ENCODE measurements at places on chromosomes 7 and 10. TPM values are rescaled to one million over a fixed set of nuclear protein-coding genes. Genes with fewer than 3 reads are reported as not detected.

- no peak overlapping the region for H3K4me3 ChIP-seq
- H3K36me3 ChIP-seq, result peaks cover 61% of the 10 kb centered on the region
- no peaks in the 10 kb centered on the region for H3K27me3 ChIP-seq
- no peak for DNase-seq
- no peak overlapping the region for H3K27ac ChIP-seq
- H3K4me1 ChIP-seq, result peaks cover 12% of the 10 kb centered on the region
These were observed 15.0 kb downstream of the FZD9 start for GRCh38 chr7:73448609-73449008.

DNA sequence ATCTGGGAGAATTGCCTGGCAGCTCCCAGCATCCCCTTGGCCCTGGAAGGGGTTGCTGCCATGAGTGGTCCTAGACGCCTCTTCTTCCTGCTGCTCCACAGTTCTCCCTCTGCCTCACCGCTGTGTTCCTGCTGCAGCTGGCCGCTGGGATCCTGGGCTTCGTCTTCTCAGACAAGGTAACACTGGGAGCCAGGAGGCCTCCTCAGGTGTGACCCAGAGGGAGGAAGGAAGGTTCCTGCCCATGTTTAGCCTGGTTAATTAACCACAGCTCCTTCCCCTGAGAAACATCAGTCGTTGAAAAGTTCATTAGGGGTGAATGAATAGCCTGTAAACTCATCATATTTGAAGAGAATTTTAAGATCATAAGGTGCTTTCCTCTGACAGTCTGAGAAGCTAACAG, 18.2 kb downstream of the TSPAN33 start:
- no peaks in the 10 kb centered on the region for H3K27me3 ChIP-seq
- H3K4me3 ChIP-seq, result no peak overlapping the region
- no peak for DNase-seq
- peaks cover 5% of the 10 kb centered on the region for H3K4me1 ChIP-seq
- no peak overlapping the region for H3K27ac ChIP-seq

- no peak for DNase-seq
- H3K4me1 ChIP-seq, result no peaks in the 10 kb centered on the region
- H3K4me3 ChIP-seq, result no peak overlapping the region
- no peak overlapping the region for H3K27ac ChIP-seq
- no peaks in the 10 kb centered on the region for H3K36me3 ChIP-seq
These were observed 14.4 kb downstream of the PON1 start for GRCh38 chr7:95309951-95310350.

GRCh38 chr7:104804696-104805095, 209.3 kb upstream of the KMT2E start:
- no peaks in the 10 kb centered on the region for H3K4me1 ChIP-seq
- no peak overlapping the region for H3K4me3 ChIP-seq
- DNase-seq, result no peak
- H3K27me3 ChIP-seq, result peaks cover 1% of the 10 kb centered on the region

- DNase-seq, result no peak
- no peaks in the 10 kb centered on the region for H3K36me3 ChIP-seq
- H3K27ac ChIP-seq, result no peak overlapping the region
- H3K27me3 ChIP-seq, result peaks cover 3% of the 10 kb centered on the region
- no peaks in the 10 kb centered on the region for H3K4me1 ChIP-seq
These were observed 265.1 kb upstream of the ZNF32 start for GRCh38 chr10:43913676-43914235.

DNA sequence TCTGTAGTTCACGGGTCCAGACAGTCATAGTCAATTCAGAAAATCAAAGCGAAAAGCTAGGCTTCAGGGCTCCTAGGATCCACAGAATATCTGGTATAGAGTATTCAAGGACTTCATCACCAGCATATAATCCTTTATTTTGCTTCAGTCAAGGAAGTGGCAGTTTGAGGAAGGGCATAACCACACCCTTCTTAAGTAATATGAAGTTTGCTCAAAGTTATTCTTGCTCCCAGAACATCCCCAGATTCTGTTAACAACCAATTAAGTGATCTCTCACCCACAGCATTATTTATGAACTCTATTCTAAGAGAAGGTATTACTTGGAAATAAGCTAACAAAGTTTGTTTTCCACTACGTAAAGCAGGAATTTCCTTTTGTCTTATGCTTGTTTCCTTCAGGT, 13.2 kb downstream of the CWF19L1 start:
- no peak overlapping the region for H3K4me3 ChIP-seq
- no peaks in the 10 kb centered on the region for H3K27me3 ChIP-seq
- H3K4me1 ChIP-seq, result peaks cover 10% of the 10 kb centered on the region
- no peak overlapping the region for H3K27ac ChIP-seq
- peaks cover 48% of the 10 kb centered on the region for H3K36me3 ChIP-seq

DNA sequence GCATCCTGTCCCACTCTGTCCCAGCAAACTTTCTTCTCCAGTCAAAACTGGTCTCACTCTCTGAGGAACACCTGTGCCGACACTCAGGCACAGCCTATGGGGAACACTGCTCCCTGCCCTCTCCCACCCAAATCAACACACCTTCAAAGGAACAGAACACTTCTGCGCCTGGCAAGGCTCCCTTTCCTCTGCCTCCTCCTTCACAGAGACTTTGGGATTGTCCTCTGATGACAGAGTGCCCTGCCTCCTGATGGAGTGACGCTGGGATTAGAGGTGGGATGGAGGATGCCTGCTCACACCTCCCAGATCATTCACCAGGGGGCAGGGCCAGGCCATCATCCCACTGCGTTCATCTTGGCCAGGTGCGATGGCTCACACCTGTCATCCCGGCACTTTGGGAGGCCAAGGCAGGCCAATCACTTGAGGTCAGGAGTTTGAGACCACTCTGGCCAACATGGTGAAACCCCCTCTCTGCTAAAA, 26.5 kb downstream of the KLF6 start:
- peaks cover 91% of the 10 kb centered on the region for H3K4me1 ChIP-seq
- H3K36me3 ChIP-seq, result peaks cover 21% of the 10 kb centered on the region
- DNase-seq, result no peak
- peak overlapping the region; percentile 51 for H3K4me3 ChIP-seq

GRCh38 chr7:101902680-101903514, 85.5 kb downstream of the CUX1 start:
- no peaks in the 10 kb centered on the region for H3K4me1 ChIP-seq
- no peak overlapping the region for H3K4me3 ChIP-seq
- no peaks in the 10 kb centered on the region for H3K27me3 ChIP-seq
- no peak for DNase-seq

DNA sequence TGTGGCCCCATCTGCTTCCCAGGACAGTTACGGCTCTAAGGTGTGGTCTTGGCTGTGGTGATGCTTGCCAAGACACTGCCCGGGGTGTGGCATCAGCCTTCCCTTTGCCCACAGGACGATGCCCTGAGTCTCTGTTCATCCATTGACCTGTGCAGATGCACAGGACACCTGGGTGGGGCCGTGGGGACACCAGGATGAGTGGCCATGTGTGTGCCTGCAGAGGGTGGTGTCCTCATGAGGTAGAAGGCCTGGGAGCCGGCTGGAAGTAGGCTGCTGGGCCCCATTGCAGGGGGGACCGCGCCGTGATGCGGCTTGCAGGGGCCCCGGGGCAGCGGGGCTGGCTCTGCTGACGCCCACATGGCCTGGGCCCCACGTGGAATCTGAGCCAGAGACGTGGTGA, 22.4 kb upstream of the PWWP2B start:
- no peak overlapping the region for H3K4me3 ChIP-seq
- DNase-seq, result no peak
- no peaks in the 10 kb centered on the region for H3K4me1 ChIP-seq
- H3K27ac ChIP-seq, result no peak overlapping the region

GRCh38 chr7:148978091-148978490, 50.2 kb downstream of the PDIA4 start:
- peaks cover 7% of the 10 kb centered on the region for H3K4me1 ChIP-seq
- H3K36me3 ChIP-seq, result peaks cover 2% of the 10 kb centered on the region
- no peak overlapping the region for H3K4me3 ChIP-seq
- DNase-seq, result no peak
- H3K27ac ChIP-seq, result no peak overlapping the region

DNA sequence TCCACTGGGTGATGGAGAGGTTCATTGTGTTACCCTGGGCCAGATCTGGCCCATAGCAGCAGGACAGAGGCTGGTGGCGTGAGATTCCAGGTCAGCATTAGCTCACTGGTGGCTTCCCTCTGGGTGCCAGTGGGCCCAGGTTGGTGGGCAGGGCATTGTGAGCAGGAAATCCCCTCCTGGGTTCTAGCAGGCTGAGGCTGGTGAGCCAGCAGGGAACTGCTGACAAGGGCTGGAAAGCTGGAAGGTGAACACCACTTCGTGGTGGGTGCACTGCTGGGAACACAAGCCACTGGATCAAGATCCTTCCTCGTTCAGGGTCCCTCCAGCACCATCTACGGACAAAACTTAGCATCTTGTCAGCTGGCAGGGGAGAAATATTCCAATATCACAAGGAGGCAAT, 259.2 kb upstream of the FZD1 start:
- H3K27ac ChIP-seq, result no peak overlapping the region
- H3K27me3 ChIP-seq, result no peaks in the 10 kb centered on the region
- H3K36me3 ChIP-seq, result no peaks in the 10 kb centered on the region
- no peak for DNase-seq

DNA sequence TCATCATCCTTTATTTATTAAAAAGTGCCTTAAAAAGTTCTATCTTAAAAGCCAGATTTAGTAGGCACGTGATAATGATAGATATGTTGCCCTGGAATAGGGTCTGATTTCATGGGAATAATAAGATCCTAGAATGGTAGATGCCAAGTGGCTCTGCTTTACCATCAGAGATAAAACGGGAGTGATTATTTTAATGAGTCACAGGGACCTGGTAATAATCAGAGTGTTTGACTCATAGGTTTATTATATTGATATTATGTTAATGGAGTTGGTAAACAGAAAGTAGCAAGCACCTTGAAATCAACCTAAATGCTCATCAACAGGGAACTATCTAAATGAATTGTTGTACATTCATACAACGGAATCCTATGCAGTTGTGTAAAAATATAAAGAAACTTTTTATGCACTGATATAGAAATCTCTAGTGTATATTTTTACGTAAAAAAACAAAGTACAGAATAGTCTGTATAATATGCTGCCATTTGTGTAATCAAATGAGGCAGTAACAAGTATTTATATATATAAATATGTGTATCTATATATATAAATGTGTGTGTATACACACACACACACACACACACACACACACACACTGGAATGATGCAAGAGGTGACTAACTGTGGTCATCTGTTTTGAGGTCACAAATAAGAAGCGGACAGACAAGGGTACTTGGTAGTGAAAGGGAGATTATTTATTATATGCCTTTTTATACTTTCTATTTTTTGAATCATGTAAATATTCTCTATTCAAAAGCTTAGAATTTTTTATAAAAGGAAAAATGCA, 78.6 kb upstream of the DYNC1I1 start:
- DNase-seq, result no peak
- H3K27me3 ChIP-seq, result no peaks in the 10 kb centered on the region
- peaks cover 5% of the 10 kb centered on the region for H3K4me1 ChIP-seq
- H3K36me3 ChIP-seq, result no peaks in the 10 kb centered on the region

The ASB10 gene
- total RNA-seq, result not detected

The BICC1 gene
- total RNA-seq, result not detected

The MRLN gene
- 0.23 TPM for total RNA-seq

The NODAL gene
- total RNA-seq, result not detected

The ANKRD1 gene
- total RNA-seq, result not detected
